ENCODE measurements at places on chromosomes 3 and 15. TPM values are rescaled to one million over a fixed set of nuclear protein-coding genes. Genes with fewer than 3 reads are reported as not detected.

GRCh38 chr3:71754610-71755253, 1.1 kb downstream of the GPR27 start:
- H3K4me1 ChIP-seq = no peaks in the 10 kb centered on the region
- no peaks in the 10 kb centered on the region for H3K36me3 ChIP-seq
- no peaks in the 10 kb centered on the region for H3K27me3 ChIP-seq
- no peak overlapping the region for H3K27ac ChIP-seq
- peak overlapping the region; percentile 49 for H3K4me3 ChIP-seq

DNA sequence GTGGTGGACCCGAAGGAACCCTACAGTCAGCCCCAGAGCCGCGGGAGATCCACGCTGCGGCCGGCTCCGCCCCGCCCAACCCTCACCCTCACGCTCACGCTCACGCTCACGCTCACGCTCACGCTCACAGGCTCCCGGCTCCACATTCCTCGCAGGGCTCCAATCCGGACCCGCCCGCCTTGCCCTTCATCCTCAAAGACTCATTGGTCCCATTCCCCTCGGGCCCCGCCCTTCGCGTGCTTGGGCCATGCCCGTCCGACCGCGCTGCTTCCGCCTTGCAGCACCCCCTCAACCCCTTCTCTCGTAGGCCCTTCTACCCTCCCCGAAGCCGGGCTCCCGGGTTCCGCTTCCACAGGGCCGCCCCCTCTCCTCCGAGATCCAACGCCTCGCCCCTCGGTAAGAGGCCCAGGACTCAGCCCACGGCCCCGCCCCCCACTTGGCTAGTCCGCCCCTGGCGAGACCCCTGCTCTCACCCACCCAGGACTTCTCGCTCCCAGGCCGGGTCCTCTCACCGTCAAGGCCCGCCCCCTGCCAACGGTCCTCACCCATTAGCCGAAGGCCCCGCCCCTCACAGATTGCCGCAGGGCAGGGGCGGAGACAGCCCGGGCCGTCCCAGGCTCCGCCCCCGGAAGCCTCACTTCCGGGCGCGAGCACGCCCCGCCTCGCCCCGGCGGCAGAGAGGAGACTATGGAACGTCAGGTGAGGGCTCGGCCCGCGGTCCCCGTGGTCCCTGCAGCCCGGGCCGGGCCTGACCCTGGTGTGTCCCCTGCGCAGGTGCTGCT, at the start of gene APEH:
TSS of gene APEH (plus strand) at position 637 of the 782 bp plus-strand sequence. CDS start at position 688, 51 bp downstream.
- peaks cover 6% of the 10 kb centered on the region for H3K4me1 ChIP-seq
- H3K36me3 ChIP-seq = peaks cover 2% of the 10 kb centered on the region
- peak within 1 kb of the TSS; percentile 67 for H3K4me3 ChIP-seq
- H3K27ac ChIP-seq = peak within 1 kb of the TSS; percentile 91
- H3K27me3 ChIP-seq = no peaks in the 10 kb centered on the region

DNA sequence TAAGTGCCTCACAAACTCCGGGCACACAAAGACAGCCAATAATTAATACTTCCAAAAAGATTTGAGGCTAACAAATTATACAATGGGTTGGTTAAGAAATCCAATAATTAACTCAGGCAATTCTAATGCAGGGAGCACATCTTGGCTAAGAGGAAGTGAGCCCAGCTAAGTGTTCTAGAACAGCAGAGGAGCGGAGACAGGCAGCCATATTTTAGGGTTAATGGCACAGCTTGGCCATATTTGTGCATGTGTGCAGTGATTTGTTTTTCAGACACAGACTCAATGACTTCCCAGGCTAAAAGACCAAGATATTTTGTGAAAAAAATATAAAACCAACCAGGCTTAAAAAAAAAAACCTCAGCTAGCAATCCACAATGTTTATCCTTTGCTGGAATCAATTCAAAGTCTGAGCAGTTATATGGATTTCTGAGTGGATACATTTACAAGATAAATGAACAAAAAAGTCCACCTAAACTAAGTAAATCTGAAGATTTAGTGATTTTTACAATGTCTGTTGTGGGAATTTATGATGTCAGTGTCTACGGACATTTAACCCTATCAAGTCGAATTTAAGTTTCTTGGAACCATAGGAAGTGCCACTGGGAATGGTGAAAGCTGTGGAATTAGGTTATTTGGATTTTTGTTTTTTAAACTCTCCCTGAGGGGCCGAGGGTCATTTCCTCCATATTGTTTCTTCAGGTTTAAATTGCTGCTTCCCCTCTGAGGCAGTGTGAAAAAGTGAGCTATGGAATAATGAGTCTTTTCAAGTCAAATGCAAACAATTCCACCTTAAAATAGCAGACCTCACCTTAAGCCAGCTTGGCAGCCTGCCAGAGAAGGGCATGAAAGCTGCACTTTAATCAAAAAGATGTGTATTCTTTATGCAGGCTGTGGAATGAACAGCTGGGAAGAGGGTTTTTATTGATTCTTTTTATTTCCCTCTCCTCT, 413.7 kb upstream of the TBL1XR1 start:
- H3K4me1 ChIP-seq = peaks cover 12% of the 10 kb centered on the region
- DNase-seq = no peak
- no peak overlapping the region for H3K4me3 ChIP-seq
- no peaks in the 10 kb centered on the region for H3K27me3 ChIP-seq
- peak overlapping the region; percentile 25 for H3K27ac ChIP-seq

GRCh38 chr15:71219101-71219500, 103.8 kb downstream of the THSD4 start:
- no peak overlapping the region for H3K4me3 ChIP-seq
- peaks cover 4% of the 10 kb centered on the region for H3K4me1 ChIP-seq
- no peaks in the 10 kb centered on the region for H3K36me3 ChIP-seq
- H3K27ac ChIP-seq = no peak overlapping the region
- no peak for DNase-seq
- no peaks in the 10 kb centered on the region for H3K27me3 ChIP-seq

DNA sequence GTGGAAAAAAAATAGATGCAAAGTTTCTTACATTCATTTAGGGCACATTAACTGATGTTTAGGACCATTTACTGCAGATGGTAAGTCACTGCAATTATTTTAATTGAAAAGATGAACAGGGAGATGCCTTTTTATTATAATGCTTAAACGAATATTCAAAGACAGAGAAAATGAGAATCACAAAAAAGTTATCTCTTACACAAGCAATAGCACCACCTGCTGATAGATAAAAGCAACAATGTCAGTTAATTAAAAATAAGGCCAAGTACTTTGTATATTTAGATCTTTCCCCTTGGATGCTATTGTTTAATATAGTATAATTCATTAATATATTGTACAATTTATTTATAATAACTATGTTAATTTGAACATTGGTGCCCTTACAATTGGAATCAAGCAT, 55.9 kb downstream of the IFT80 start:
- no peak overlapping the region for H3K27ac ChIP-seq
- no peaks in the 10 kb centered on the region for H3K36me3 ChIP-seq
- H3K27me3 ChIP-seq = no peaks in the 10 kb centered on the region
- DNase-seq = no peak

DNA sequence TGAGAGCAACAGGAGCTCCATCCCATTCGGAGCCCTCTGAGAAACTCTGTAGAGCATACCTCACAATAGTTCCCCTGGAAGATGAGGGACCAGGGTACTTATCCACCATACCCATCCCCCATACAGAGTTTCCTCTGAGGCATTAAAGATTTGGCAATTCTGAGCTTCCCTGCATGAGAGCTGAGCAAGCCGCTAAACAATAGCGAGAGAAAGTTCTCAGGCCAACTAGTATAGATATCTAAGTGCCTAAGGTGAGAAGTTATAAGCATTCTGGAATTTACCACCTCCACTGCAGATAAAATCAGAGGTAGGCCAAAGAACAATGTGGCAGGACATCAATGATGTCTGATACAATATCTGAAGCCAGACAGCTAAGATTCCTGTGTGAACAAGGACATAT, 129.1 kb upstream of the MBNL1 start:
- no peak overlapping the region for H3K4me3 ChIP-seq
- no peaks in the 10 kb centered on the region for H3K27me3 ChIP-seq
- H3K36me3 ChIP-seq = no peaks in the 10 kb centered on the region
- H3K4me1 ChIP-seq = no peaks in the 10 kb centered on the region

GRCh38 chr3:61803983-61804382, 242.6 kb downstream of the PTPRG start:
- no peak overlapping the region for H3K27ac ChIP-seq
- H3K4me1 ChIP-seq = no peaks in the 10 kb centered on the region
- H3K27me3 ChIP-seq = no peaks in the 10 kb centered on the region
- DNase-seq = no peak
- H3K36me3 ChIP-seq = no peaks in the 10 kb centered on the region
- no peak overlapping the region for H3K4me3 ChIP-seq

DNA sequence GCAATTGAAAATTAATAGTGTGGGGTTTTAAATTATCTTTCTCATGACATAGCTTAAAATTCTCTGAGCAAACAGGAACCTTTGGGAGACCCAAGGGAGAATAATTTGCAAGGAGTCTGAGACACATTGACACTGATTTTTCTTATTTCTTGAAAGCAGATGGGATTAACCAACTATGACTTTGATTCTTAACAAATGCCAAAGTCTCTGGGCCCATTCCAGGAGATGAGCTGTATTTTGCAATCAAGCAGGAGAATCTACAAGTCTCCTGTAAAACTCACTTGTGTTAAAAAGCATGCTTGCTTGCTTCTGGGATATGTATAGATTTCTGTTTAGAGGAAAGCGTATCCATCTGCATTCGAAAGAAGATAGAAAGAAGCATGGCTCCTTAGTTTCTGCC, 71.3 kb upstream of the STT3B start:
- H3K4me3 ChIP-seq = no peak overlapping the region
- H3K27me3 ChIP-seq = no peaks in the 10 kb centered on the region
- H3K36me3 ChIP-seq = no peaks in the 10 kb centered on the region
- H3K4me1 ChIP-seq = no peaks in the 10 kb centered on the region
- DNase-seq = no peak
- H3K27ac ChIP-seq = no peak overlapping the region

GRCh38 chr3:197001972-197002700, 27.5 kb downstream of the MELTF start:
- DNase-seq = peak; percentile 23
- H3K4me3 ChIP-seq = peak overlapping the region; percentile 57

GRCh38 chr15:27077790-27078189, 106.8 kb downstream of the GABRG3 start:
- H3K4me1 ChIP-seq = no peaks in the 10 kb centered on the region
- no peaks in the 10 kb centered on the region for H3K36me3 ChIP-seq
- H3K27me3 ChIP-seq = no peaks in the 10 kb centered on the region

- H3K27ac ChIP-seq = no peak overlapping the region
- H3K4me1 ChIP-seq = no peaks in the 10 kb centered on the region
- H3K4me3 ChIP-seq = no peak overlapping the region
Measured at GRCh38 chr3:9183811-9184460, 65.5 kb downstream of the SRGAP3 start.

DNA sequence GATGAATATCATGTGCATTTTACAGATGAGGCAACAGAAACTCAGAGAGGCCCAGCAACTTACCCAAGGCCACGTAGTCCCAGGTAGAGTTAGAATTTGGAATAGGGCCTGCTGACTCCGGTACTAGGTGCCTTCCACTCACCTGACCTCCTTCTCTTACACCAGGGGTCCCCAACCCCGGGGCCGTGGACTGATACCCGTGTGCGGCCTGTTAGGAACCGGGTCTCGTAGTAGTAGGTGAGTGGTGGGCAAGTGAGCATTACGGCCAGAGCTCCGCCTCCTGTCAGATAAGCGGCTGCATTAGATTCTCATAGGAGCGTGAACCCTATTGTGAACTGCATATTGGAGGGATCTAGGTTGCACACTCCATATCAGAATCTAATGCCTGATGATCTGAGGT, 64.8 kb downstream of the SMAD3 start:
- peaks cover 18% of the 10 kb centered on the region for H3K4me1 ChIP-seq
- H3K27me3 ChIP-seq = no peaks in the 10 kb centered on the region
- H3K36me3 ChIP-seq = no peaks in the 10 kb centered on the region
- no peak overlapping the region for H3K4me3 ChIP-seq
- DNase-seq = no peak

- no peaks in the 10 kb centered on the region for H3K27me3 ChIP-seq
- H3K36me3 ChIP-seq = no peaks in the 10 kb centered on the region
- no peaks in the 10 kb centered on the region for H3K4me1 ChIP-seq
- H3K4me3 ChIP-seq = no peak overlapping the region
Measured at GRCh38 chr15:62147551-62147950, 17.5 kb downstream of the C2CD4B start.

- no peaks in the 10 kb centered on the region for H3K4me1 ChIP-seq
- H3K36me3 ChIP-seq = no peaks in the 10 kb centered on the region
- no peak overlapping the region for H3K27ac ChIP-seq
- H3K27me3 ChIP-seq = no peaks in the 10 kb centered on the region
- H3K4me3 ChIP-seq = no peak overlapping the region
- no peak for DNase-seq
Measured at GRCh38 chr15:27499719-27500118, 528.7 kb downstream of the GABRG3 start.

DNA sequence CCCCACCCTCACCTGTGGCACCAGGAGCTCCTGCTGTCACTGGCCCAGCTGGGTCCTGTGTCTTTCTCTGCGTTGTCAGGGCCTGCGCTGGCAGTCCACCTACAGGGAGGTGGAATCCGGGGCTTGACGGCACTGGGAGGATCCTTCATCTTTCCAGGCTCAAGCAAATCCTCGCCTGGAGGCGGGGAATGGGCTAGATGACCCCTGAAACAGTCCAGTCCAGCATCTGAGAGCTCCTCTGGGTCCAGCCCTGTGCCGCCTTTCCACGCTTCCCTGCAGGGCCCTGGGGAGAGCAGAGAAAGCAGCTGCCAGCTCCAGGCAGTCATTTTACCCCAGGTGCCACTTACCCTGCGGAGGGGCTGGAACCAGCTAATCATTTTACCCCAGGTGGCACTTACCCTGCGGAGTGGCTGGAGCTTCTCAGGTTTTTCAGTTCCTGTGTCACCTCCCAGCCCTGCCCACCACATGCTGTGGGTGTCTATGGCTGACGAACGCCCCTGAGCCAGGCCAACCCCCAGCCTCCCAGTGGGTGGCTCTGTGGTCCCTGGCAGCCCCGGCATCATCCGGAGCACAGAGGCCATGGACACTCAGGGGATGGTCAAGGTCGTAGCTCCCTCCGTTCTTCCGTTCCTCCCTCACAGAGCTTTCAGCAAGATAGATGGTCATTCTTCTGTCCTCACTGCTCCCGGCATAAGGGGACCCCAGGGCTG, 17.9 kb upstream of the ADIPOQ start:
- no peak overlapping the region for H3K27ac ChIP-seq
- no peak for DNase-seq
- H3K36me3 ChIP-seq = no peaks in the 10 kb centered on the region
- H3K27me3 ChIP-seq = no peaks in the 10 kb centered on the region

GRCh38 chr3:152524198-152525140, 255.7 kb downstream of the MBNL1 start:
- H3K4me3 ChIP-seq = no peak overlapping the region
- H3K27ac ChIP-seq = no peak overlapping the region
- peak; percentile 46 for DNase-seq
- no peaks in the 10 kb centered on the region for H3K36me3 ChIP-seq
- H3K27me3 ChIP-seq = no peaks in the 10 kb centered on the region
- H3K4me1 ChIP-seq = no peaks in the 10 kb centered on the region

Gene SOX14
- 0.80 TPM for total RNA-seq

Gene HTR3D
- total RNA-seq = not detected

Gene CASR
- total RNA-seq = 1.2 TPM

Gene CLEC3B
- total RNA-seq = 61.1 TPM

Gene MITF
- 17.6 TPM for total RNA-seq
